Retinal pigment epithelial cell (primary cell): ENCODE measurements at places on chromosomes 13 and 19.

DNA sequence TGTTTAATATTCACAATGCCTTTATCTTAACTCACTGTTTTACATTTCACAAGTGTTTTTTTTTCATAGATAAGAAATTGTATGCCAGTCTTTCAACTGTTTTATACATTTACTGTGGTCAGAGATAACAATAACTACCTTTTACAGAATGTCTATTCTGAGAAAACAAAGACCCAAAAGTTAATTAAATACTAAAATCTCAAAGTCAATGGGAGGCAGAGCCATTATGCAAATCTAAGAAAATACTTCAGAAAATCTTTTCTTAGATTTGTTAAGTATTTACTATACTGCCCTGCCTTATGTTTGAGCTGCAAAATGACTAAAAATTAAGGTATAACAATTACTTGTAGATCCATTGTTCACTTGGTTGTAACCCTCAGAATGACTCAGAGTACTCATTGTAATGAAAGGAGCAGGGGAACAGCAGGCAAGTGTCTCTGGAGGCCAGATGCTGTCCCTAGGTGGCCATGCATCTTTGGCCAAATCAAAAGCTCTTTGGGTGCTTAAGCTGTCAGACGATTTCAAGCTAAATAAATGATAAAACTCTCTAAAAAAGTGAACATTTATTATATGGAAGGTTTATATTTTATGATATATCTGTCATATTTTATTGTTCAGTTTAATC is 770.1 kb upstream of the PCDH20 start:
- no peak for DNase-seq

- DNase-seq = no peak
Observed at GRCh38 chr13:110284779-110285484, 22.0 kb downstream of the COL4A1 start.

DNA sequence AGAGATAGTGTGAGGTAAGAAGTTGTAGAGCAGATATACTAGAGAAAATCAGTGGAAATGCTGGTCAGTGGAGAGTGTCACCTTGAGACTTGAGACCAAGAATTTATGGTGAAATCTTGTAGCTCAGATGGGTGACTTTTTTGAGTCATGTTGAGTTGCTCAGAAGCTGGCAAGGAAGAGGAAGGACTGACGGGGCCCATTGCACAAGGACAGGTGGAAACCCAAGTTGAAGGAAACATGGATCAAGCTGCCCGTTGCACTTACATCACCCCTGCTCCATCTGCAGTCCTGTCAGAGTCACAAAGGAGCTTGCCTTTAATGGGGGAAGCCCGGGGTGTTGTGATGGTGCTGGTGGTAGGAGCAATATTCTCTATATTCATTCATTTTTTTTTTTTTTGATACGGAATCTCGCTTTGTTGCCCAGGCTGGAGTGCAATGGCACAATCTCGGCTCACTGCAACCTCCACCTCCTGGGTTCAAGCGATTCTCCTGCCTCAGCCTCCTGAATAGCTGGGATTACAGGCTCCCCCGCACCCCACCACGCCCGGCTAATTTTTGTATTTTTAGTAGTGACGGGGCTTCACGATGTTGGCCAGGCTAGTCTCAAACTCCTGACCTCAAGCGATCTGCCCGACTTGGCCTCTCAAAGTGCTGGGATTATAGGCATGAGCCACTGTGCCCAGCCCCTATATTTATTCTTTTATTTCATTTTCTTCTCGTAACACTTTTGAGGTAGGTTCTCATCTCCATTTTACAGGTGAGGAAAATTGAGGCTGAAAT is 27.4 kb downstream of the UBAC2 start:
- DNase-seq = no peak

DNA sequence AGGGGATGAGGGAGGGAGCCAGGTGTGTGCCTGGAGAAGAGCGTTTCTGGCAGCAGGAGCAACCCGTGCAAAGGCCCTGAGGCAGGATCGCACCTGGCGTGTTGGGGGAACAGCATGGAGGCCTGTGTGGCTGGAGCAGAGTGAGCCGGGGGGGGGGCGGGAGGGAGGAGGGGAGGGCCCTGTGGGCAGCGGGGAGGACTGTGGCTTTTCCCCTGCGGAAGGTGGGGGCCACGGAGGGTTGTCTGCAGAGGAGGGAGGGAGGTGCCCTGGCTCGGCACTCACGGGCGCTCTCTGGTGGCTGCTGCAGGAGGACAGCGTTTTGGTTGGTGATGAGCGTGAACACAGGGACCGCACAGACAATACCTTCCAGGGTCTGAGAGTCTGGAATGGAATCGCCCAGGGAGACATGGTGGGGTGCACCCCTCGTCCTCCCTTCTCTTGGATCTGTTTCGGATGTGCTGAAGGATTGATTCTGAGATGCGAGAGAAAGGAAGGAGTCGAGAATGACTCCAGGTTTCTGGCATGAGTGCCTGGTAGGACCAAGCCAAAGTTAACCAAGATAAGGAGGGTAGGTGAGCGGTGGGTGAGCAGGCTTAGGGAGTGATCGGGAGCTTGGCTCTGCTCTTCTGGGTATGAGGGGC is 6.5 kb downstream of the RAB11B start:
- DNase-seq = no peak

GRCh38 chr13:108961542-108962125 is 332.2 kb downstream of the MYO16 start:
- DNase-seq = no peak

- DNase-seq = no peak
Observed at GRCh38 chr13:90070837-90071525, 1276.5 kb upstream of the MIR17HG start.

DNA sequence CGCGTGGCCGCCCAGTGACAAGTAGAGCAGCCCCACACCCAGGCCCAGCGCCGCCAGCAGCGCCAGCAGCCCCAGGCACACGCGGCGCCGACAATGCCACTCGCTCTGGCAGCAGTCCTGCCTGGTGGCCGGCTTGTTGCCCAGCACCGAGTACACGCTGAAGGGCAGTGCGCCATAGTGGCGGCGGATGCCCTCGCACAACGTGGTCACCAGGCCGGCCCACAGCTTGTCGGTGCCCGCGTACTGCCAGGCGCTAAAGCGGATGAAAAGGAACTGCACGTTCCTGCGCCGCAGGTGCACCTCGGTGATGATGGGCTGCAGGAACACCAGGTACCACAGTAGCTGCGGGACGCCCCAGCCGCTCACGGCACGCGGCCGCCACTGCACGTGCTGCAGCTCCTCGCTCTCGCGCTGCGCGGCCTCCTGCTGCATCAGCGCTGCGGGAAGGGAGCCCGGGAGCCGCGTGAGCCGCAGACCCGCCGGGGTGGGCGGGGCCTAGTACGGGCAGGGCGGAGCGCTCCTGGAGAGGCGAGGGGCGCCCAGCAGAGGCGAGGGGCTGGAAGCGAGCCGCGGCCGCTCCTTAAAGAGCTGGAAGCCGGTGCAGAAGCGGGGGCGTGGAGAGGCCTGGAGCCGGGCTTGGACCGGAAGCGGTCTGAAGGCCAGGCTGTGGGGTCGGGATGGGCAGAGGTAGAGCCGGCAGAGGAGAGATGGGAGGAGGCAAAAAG is 7.3 kb downstream of the NKPD1 start:
- DNase-seq = peak; percentile 30

DNA sequence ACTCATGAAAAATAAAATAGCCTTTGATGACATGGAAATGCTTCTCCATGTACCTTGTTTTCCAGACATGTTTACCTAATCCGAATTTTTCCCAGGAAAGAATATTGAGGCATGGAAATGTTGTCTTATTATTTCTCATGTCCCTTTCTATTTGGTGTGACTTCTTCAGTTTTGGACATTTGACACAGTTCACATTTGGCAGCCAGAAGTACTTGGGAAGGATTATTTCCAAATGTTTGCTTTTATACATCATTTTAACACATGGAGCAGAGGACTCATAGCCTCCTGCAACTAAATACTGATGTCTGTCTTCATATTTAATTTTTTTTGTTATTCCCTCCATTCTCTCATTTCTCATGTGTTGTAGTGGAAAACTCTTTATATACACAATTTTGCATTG is 94.3 kb downstream of the POSTN start:
- no peak for DNase-seq

GRCh38 chr13:113650275-113650674 is 7.7 kb downstream of the ATP4B start:
- no peak for DNase-seq

DNA sequence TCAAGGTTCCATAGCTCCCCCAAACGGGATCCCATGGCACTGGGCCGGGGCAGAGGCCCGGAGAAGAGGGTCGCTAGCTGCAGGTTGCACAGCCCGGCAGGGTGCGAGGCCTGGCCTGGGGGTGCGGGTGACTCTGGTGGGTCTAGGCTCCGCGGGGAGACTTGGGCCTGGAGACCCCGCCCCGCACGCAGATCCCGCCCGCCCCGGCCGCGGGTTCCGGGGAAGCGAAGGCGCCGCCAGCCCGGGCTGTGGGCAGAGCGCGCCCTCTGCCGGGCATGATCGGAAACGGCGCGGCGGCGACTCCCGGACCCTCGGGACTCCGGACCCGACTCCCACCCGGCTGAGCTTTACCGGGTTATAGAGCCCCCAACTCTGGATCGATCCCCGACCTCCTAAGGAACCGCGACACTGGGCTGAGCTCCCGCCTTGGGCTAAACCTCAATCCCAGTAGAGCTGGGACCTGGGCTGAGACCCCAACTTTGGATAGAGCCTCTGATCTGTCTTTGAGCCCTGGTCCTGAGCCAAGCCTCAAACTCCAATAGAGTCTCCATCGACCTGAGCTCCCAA is 3.1 kb upstream of the TNFAIP8L1 start:
- DNase-seq = no peak

- DNase-seq = peak; percentile 84
Observed at GRCh38 chr19:36136964-36137686, 2.7 kb upstream of the CAPNS1 start.

GRCh38 chr19:14138576-14139265 is 2.3 kb upstream of the ASF1B start:
- DNase-seq = no peak

- no peak for DNase-seq
Observed at GRCh38 chr19:47363758-47364531, 14.8 kb downstream of the DHX34 start.

DNA sequence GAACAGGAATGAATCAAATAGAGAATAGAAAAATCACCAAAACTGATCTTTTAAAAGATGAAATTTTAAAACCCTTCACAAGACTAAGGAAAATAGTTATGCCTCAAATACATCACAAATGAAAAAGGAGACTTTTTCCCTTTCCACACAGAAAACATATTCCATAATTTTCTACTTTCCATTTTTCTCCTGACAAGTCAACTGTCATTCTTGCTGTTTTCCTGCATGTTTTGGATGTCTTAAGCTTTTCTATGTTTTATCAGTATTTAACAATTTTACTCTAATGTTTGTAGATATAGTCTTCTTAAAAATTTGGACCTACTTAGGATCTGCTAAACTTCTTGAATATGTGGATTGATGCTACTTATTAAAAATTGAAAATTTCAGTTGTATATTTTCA is 810.8 kb downstream of the OLFM4 start:
- no peak for DNase-seq
